ENCODE measurements at places on chromosomes 3 and 15. TPM values are rescaled to one million over a fixed set of nuclear protein-coding genes. Genes with fewer than 3 reads are reported as not detected.
A peak's percentile ranks its signal among the peaks of the same experiment; 100 is the strongest.

- no peaks in the 10 kb centered on the region for H3K27me3 ChIP-seq
- no peak for DNase-seq
- peaks cover 16% of the 10 kb centered on the region for H3K36me3 ChIP-seq
- peak overlapping the region; percentile 96 for H3K27ac ChIP-seq
- peak overlapping the region; percentile 60 for H3K4me3 ChIP-seq
Observed at GRCh38 chr3:72481542-72481941, 366.7 kb downstream of the SHQ1 start.

The FGD5 gene
- not detected for total RNA-seq

The GAP43 gene
- total RNA-seq, result not detected

DNA sequence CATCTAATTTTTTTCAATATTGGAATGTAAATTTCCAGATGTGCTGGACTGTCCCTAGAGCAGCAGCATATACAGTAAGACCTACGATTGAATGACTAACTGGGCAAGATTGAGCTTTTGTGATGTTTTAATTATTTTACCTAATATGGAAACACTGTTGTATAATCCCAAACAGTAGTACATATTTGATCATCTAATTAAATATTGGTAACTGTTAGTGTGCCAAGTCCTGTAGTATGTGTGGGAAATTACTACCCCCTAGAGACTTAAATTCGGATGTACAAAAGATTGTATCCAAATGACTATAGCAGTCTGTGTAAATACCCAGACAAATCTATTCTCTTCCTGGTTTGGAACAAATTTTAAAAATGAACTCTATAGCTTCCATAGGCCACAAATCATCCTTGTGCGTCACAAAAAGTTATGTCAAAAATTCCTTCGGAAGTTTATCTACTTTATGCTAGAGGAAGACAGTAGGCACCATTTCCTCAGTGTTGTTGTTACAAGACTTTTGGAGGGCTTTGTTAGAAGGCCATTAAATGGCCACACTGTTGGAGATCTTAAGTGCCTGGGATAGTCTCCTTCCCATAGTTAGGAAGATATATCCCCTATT lies 41.6 kb downstream of the NKIRAS1 start:
- no peak overlapping the region for H3K4me3 ChIP-seq
- no peaks in the 10 kb centered on the region for H3K4me1 ChIP-seq
- H3K36me3 ChIP-seq, result no peaks in the 10 kb centered on the region
- no peaks in the 10 kb centered on the region for H3K27me3 ChIP-seq

The SHC4 gene
- 21.2 TPM for total RNA-seq

The TUSC7 gene
- total RNA-seq, result not detected

DNA sequence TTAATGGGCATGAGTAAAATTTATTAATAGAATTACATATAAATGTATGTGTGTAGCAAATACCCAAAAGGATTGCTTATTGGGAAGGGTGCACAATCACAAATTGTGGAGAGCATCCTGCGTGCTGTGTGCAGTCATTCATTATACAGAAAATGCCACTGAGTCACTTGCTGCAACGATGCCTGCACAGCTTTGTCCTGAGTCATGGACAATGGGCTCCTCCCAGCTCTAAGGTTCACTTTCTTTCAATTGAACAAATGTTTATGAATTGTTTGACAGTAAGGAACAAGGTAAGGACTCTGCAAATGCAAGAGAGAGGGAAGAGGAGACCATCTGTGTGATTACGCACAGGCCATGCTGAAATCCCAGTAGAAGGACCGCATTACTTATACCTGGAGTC lies 18.7 kb downstream of the CFAP161 start:
- no peaks in the 10 kb centered on the region for H3K36me3 ChIP-seq
- H3K4me3 ChIP-seq, result no peak overlapping the region
- H3K27ac ChIP-seq, result no peak overlapping the region
- peaks cover 12% of the 10 kb centered on the region for H3K27me3 ChIP-seq
- DNase-seq, result no peak

DNA sequence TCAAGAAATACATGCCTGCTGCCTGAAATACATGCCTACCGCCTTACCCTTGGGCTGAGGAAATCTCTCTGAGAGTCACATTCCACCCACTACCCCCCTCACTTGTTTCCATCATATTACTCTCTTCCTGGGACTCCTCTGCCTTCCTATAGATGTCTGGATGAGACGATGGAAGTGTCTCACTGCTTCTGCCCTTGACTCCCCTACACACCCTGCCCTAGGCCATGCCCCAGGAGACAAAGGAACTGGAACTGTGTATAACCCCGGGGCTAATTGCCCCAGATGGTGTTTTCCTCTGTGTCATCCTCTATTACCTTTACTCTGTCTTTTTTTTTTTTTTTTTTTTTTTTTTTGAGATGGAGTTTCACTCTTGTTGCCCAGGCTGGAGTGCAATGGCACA lies 102.0 kb downstream of the GTPBP8 start:
- no peaks in the 10 kb centered on the region for H3K36me3 ChIP-seq
- no peak overlapping the region for H3K27ac ChIP-seq
- H3K27me3 ChIP-seq, result peaks cover 2% of the 10 kb centered on the region
- no peak overlapping the region for H3K4me3 ChIP-seq
- no peak for DNase-seq

DNA sequence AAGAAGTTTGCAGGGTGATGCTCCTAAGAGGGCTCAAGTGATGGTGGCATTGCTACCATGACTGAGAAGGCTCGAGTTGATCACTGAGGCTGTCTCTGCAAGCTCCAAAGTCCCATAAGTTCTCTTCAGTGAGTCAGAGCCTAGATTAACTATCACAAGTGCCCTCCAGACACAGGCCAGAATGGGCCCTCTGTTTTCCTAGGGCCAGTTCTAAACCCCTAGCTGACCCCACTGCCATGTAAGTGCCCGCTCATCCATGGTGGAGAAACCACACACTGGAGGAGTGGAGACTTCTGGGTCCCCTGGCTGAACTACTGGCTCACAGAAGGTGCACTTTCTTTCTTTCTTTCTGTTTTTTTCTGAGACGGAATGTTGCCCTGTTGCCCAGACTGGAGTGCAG lies 87.6 kb upstream of the WNT5A start:
- H3K27me3 ChIP-seq, result no peaks in the 10 kb centered on the region
- H3K4me3 ChIP-seq, result no peak overlapping the region
- peaks cover 2% of the 10 kb centered on the region for H3K4me1 ChIP-seq
- no peak overlapping the region for H3K27ac ChIP-seq
- no peaks in the 10 kb centered on the region for H3K36me3 ChIP-seq

The CADM2 gene
- not detected for total RNA-seq

DNA sequence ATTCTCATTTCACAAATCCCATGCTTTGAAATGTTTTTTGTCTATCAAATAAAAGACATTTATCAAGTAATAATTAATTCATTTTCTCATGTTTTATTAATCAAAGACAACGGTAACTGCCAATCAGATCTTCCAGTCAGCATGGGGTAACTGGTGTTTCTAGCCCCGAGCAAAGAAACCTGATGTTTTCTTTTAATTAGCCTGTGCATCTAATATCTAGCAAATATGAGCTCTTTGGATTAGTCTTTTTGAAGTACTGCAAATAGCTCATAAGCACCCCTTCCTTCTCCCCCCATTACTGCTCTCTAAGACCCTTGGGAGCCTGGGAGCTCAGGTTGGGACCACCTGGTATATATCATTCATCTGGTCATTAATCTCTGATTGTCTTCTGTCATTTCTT lies 43.1 kb upstream of the SRGAP3 start:
- no peak overlapping the region for H3K4me3 ChIP-seq
- no peaks in the 10 kb centered on the region for H3K36me3 ChIP-seq
- peaks cover 12% of the 10 kb centered on the region for H3K27me3 ChIP-seq
- no peaks in the 10 kb centered on the region for H3K4me1 ChIP-seq
- no peak for DNase-seq

The ZBED2 gene
- total RNA-seq, result 596 TPM

DNA sequence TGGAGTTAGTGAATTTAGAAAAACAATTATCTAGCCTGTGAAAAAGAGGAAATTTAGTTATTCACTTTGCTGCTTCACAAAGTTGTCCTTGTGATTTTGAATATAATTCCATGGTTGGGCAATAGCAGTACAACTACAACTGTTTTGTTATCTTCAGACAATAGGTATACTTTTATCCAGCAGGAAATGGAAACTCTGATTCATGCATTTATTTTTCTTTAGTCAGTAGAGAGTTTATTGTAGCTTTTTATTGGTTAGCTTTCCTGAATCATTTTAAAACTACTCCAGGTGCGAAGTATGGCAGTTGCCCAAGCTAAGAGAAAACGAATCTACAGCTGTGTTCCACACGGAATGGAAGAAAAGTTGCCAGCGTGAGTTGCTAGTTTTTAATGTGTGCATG lies 80.3 kb downstream of the TM4SF4 start:
- no peak overlapping the region for H3K27ac ChIP-seq
- peaks cover 4% of the 10 kb centered on the region for H3K4me1 ChIP-seq
- DNase-seq, result no peak
- H3K27me3 ChIP-seq, result peaks cover 16% of the 10 kb centered on the region

DNA sequence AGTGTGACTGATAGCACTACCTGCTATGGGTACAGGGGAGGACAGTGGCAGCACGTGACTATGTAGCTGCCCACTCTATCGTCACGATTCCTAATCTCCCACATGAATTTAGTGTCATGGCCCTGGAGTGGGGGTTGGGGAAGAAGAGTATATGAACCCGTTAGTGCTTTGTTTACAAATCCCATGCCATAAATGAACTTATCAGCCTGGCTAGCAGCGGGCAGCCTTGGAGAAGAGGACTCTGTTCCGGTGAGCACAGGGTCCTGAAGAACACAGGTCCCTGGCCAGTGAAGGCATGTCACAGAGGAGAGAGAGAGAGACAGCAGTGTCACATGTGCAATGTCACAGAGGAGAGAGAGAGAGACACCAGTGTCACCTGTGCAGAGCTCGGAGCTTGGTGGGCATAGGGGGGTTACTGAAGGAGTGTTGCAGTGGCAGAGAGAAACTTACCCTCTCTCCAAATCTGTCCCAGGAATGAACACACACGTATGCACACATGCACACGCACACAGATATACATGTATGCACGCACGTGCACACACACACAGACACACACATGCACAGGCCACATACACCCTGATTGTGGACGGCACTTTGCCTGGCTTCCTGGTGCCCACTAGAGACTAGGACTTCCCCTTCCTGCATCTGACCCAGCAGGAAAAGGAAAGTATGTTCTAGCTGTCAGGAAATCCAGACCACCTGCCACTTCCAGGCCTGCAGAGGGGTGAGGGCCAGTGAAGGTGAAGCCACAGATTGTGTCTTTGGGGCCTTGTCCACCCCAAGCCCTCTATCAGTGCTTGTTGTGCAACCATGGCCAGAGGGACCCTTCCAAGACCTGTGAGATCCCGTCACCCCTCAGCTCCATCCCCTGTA lies 26.3 kb downstream of the ITGA11 start:
- H3K4me3 ChIP-seq, result no peak overlapping the region
- no peaks in the 10 kb centered on the region for H3K36me3 ChIP-seq
- no peak overlapping the region for H3K27ac ChIP-seq

DNA sequence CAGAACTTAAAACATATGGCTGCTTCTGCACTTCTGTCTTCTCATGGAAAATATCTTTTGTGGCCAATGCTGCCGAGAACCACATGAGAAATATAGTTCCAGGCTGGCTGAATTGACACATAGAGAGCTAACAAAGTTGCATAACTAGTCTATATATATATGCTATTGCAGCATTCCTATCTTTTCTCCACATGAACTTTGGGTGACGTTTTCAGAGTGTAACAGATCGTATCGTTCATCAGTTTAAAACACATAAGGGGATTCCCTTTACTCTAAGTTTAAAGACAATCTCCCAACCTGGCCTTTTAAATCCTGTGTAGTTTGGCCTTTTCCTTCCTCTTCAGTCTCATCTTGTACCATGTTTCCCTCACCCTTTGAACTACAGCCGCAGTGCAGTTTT lies 394.2 kb upstream of the CBLB start:
- no peak overlapping the region for H3K4me3 ChIP-seq
- no peak for DNase-seq
- no peak overlapping the region for H3K27ac ChIP-seq
- no peaks in the 10 kb centered on the region for H3K36me3 ChIP-seq
- no peaks in the 10 kb centered on the region for H3K27me3 ChIP-seq

- peak; percentile 73 for DNase-seq
- peaks cover 2% of the 10 kb centered on the region for H3K4me1 ChIP-seq
- H3K27ac ChIP-seq, result no peak overlapping the region
- H3K36me3 ChIP-seq, result no peaks in the 10 kb centered on the region
- no peak overlapping the region for H3K4me3 ChIP-seq
- peaks cover 10% of the 10 kb centered on the region for H3K27me3 ChIP-seq
Observed at GRCh38 chr3:42300013-42300412, 34.0 kb upstream of the CCK start.

DNA sequence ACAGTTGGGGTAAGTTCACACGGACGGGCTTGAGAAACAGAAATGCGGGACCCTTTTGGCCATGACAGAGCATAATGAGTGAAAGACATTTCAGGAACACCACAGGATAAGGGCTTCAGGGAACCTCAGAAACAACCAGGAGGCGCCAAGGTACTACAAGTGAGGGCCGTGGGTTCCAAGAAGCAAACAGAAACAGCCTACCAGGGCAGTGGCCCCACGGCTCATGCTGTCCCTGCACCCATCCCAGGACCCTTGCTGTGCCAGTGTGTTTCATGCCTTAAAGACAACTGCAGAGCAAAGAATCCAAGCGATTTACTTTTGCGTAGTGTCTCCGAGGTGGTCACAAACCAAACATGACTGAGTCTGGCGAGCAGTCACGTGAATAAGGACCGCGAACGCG lies 54.0 kb downstream of the RUBCN start:
- DNase-seq, result no peak
- no peaks in the 10 kb centered on the region for H3K27me3 ChIP-seq
- no peaks in the 10 kb centered on the region for H3K4me1 ChIP-seq
- no peak overlapping the region for H3K27ac ChIP-seq
- H3K4me3 ChIP-seq, result no peak overlapping the region
- H3K36me3 ChIP-seq, result peaks cover 42% of the 10 kb centered on the region

- DNase-seq, result peak; percentile 57
- peaks cover 5% of the 10 kb centered on the region for H3K36me3 ChIP-seq
- H3K4me1 ChIP-seq, result peaks cover 41% of the 10 kb centered on the region
- peak overlapping the region; percentile 96 for H3K27ac ChIP-seq
- peak overlapping the region; percentile 98 for H3K4me3 ChIP-seq
- H3K27me3 ChIP-seq, result peaks cover 14% of the 10 kb centered on the region
Observed at GRCh38 chr3:143973259-143974021, 1.8 kb downstream of the DIPK2A start.

The CYP19A1 gene
- 0.09 TPM for total RNA-seq

- peak overlapping the region; percentile 38 for H3K27ac ChIP-seq
- H3K27me3 ChIP-seq, result peaks cover 2% of the 10 kb centered on the region
- H3K4me3 ChIP-seq, result peak overlapping the region; percentile 90
Observed at GRCh38 chr3:32500880-32501782, 1.5 kb downstream of the CMTM6 start.

GRCh38 chr15:41648770-41649169 lies 11.4 kb upstream of the MGA start:
- no peak overlapping the region for H3K4me3 ChIP-seq
- H3K4me1 ChIP-seq, result no peaks in the 10 kb centered on the region
- no peaks in the 10 kb centered on the region for H3K36me3 ChIP-seq
- DNase-seq, result no peak

The HIGD2B gene
- total RNA-seq, result not detected

Data from activated CD4-positive, alpha-beta T cell treated with anti-CD3 and anti-CD28 coated beads, Interleukin-2, amount 10 ng/mL, durations not matched to agents 24 days and 14 days (primary cell).